Activated CD8-positive, alpha-beta memory T cell treated with anti-CD3 and anti-CD28 coated beads, Interleukin-2, amount 10 ng/mL, durations not matched to agents 7 days and 5 days (primary cell): ENCODE measurements at places on chromosomes 5 and 9. TPM values are rescaled to one million over a fixed set of nuclear protein-coding genes. Genes with fewer than 3 reads are reported as not detected.

- DNase-seq: peak; percentile 82
These were observed 87.2 kb downstream of the PTTG1 start for GRCh38 chr5:160508780-160509361.

DNA sequence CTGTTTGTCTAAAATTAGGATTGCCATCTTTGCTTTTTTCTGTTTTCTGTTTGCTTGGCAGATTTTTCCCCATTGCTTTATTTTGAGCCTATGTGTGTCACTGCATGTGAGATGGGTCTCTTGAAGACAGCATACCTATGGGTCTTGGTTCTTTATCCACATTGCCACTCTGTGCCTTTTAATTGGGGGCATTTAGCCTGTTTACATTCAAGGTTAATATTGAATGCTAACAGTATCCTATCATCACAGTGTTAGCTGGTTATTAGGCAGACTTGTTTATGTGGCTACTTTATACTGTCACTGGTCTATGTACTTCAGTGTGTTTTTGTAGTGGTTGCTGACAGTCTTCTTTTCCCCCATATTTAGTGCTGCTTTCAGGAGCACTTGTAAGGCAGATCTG lies 67.3 kb downstream of the ISOC1 start:
- DNase-seq: no peak

GRCh38 chr5:67104859-67105258 lies 91.7 kb downstream of the CD180 start:
- no peak for DNase-seq

GRCh38 chr9:137241490-137242268 lies 592 bp downstream of the TUBB4B start:
- DNase-seq: peak; percentile 81

DNA sequence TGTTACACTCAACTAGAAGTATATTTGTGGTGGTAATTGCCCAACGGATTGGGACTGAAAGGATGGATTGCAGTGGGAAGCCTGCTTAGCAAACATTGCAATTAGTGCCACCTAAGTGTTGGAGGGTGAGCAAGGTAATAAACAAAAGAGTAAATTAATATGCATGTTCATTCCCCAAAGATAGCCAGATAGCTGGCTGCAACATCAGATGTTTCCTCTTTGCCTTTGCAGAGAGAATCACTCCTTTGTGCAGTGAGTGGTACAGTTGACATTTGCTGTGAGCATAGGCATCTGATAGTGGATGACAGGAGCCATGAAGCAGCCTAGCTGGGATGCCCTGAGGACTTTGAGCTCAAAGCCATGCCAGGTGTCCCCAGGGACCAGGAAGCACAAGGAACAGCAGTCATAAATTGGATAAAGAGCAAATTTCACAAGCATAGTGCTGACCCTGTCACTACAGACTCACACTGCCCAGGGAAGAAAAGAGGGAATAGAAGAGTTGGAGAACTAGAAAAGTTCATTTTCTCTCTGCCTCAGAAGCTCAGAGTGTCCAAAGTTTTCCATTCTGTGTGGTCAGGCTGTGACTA lies 336.1 kb upstream of the SLC30A5 start:
- DNase-seq: no peak

DNA sequence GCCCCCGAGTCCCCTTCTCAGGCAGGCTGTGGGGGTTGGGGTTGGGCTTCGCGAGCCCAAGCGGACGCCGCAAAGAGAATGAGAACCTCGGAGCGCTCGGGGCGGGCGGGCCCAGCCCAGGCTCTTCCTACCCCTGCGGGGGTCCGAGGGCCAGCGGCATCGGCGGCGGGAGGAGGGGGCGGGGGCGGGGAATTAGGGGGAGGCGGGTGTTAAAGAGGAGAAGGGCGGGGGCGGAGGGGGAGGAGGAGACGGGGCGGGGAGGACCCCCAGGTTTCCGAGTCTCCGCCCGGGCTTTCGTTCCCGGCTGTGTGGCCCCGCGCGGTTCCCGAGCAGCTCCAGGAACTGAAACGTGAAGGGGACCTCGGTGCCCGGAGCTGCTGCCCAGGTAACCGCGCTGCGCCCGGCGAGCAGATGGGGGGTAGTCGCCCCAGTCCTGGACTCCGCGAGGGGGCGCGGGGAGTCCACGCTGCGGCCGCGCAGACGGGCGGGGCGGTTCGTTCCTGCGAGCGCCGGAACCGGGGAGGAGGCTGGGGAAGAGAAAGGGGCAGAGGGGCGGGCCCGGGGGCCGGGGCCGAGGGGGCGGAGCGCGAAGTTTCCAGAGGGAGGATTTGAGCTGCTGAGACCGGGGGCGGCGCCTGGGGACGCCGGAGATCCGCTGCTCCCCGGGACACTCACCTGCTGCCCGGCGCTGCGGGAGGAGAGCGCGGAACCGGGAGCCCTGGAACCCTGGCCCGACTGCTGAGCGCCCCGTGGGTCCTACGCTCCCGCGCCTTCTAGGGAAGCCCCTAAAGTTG lies 38.4 kb upstream of the PLEKHG4B start:
- DNase-seq: no peak

The ANKRD20A1 gene
- total RNA-seq: not detected
